ENCODE measurements at places on chromosomes 12 and 14.

DNA sequence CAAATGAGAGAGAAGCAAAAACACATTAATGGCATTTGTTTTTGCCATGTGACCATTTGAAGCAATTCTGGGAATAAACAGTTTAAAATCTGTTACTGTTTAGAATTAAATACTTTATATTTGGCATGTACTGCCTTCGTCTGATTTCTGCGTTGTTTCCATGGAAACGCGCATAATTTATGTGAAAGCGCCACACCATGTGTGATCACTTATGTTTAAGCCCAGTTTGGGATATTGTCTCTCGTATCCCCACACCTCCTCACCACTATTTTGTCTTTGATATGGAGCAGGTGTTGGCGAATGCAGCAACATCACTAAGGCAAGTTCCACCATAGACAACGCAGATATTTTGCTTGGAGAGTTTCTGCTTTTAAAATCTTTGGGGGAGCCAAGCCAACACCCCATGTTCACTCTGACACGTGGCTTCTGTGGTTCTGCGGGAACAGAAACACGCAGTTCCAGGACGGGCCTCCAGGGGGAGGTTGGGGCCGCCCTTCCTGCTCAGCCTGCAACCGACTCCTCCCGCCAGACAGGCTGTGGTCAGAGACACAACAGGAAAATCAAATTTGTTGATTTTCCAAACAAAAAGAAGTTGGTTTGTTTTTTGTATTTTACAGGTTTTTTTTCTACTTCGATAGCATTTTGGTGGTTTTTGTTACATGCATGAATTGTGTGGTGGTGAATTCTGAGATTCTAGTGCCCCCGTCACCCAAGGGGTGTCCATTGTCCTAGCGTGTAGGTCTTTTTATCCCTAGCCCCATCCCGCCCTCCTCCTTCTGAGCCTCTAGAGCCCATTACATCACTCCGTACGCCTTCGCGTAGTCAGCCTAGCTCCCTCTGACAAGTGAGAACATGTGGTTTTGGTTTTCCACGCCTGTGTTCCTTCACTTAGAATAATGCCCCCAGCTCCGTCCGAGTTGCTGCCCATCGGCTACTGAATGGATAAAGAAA is 101.9 kb upstream of the SFSWAP start:
- no peak for DNase-seq

GRCh38 chr14:99579903-99580571 is 24.0 kb downstream of the CCDC85C start:
- DNase-seq: no peak

GRCh38 chr12:69534389-69534822 is 50.9 kb upstream of the CCT2 start:
- DNase-seq: peak; percentile 0

GRCh38 chr12:53096089-53096741 is 1.3 kb upstream of the IGFBP6 start:
- no peak for DNase-seq

DNA sequence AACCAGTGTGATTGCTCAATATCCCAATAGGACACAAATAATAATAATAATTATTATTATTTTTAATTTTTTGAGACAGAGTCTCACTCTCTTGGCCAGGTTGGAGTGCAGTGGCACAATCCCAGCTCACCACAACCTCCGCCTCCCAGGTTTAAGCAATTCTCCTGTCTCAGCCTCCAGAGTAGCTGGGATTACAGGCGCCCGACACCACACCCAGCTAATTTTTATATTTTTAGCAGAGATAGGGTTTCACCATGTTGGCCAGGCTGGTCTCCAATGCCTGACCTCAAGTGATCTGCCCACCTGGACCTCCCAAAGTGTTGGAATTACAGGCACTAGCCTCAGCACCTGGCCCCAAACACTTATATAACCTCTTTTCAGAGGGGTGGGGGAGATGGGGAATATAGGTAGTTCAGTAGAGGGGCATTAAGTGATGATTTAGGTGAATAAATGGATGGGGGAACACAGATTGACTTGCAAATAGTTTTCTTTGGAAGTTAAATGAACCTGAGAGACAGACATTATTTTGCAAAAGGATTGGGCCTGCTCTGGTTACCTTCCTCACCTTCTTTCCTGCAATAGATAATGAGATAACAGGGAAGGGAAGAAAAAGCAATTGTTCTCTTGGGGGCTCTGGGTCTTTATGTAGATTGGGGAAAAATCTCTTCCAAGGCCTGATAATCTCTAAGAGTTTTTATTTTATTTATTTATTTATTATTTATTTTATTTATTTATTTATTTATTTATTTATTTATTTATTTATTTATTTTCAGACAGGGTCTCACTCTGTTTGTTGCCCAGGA is 57.7 kb downstream of the RESF1 start:
- no peak for DNase-seq

GRCh38 chr12:55721601-55722213 is 1.5 kb downstream of the RDH5 start:
- DNase-seq: no peak

DNA sequence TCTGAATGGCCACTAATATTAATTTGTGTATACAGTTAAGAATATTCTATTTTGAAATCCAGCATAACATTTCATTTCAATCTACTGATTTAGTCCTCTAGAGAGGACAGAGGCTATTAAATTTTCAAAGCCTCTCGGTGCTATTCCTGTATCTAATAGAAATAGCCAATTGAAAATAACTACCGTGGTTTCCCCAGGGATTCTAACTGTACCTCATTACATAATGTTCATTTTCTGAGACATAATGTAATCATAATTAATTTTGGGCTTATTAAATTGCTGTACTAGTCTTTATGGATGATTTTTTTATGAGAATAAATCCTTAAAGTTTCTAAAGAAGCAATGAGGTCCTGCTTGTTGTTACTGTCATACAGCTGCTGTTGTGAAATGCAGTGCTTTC is 38.6 kb upstream of the ACSS3 start:
- DNase-seq: no peak

DNA sequence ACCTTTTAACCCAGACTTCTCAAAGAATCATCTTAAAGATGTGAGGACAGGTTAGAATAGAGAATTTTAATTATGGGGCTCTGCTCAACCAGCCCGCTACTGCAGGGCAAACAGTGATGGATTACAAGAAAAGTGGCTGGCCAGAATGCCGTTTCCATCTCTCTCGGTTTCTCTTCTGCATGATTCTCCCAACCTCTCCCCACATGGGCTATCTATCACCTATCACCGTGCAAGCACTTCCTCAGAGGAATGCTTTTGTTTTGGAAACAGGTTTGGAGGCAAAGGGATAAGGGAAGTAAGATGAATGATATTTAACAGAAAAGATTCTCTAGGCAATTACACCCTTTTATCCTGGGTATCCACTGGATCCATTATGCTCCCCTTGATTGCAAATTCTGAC is 37.4 kb upstream of the PHC1 start:
- no peak for DNase-seq

DNA sequence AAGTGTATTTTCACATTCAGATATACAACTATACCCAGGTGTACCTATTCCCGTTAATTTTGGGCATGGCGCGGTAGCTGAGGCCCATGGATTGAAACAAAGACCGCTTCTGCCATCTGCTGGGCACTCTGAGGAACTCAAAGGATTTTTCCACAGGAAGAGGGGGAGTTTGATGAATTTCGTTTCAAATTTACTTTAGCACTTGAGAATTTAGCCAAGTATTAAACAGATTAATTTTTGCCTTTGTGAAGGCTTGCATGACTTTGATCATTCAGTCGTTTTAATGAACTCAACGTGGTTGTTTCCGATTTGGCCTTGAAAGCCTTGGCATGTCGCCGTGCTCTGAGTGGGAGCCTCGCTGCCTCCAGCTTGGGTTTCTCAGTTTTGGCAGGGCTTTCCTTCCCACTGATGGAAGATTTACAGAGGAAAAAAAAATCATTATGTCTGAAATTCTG is 153.2 kb upstream of the DDHD1 start:
- DNase-seq: no peak

DNA sequence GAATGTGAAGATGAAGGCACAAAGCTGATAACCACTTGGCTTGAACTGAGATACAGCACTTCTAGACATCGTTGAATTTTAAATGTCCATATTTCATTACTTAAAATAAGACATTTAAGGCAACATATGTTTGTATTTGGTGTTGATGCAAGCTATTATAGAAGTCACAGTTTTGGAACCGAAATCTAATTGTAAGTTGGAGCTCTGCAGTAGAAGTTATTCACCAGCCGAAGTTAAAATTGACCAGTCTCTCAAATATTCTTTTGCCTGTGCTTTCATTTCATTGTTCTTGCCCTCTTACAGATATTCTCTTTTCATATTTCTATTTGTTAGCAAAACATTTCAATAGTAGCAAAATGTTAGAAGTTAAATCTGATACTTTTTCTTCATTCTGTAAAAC is 332.7 kb downstream of the PDZRN4 start:
- no peak for DNase-seq

- no peak for DNase-seq
These were observed 707.5 kb upstream of the TMEM132C start for GRCh38 chr12:127559349-127560040.

- no peak for DNase-seq
These were observed 68.6 kb downstream of the ACTN1 start for GRCh38 chr14:68910540-68910939.

- no peak for DNase-seq
These were observed 266.7 kb downstream of the ALG10 start for GRCh38 chr12:34288963-34289345.

DNA sequence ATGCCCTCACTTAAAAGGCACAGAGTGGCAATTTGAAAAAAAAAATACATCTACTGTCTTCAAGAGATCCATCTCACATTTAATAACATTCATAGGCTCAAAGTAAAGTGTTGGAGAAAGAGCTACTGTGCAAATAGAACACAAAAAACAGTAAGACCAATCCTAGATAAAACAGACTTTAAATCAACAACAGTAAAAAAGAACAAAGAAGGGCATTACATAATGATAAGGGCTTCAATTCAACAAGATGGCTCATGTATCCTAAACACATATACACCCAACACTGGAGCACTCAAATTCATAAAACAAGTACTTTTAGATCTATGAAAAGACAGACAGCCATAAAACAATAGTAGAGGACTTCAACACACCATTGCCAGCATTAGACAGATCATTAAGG is 93.6 kb upstream of the PCED1B start:
- no peak for DNase-seq

GRCh38 chr14:70315942-70316341 is 43.5 kb downstream of the COX16 start:
- DNase-seq: no peak

DNA sequence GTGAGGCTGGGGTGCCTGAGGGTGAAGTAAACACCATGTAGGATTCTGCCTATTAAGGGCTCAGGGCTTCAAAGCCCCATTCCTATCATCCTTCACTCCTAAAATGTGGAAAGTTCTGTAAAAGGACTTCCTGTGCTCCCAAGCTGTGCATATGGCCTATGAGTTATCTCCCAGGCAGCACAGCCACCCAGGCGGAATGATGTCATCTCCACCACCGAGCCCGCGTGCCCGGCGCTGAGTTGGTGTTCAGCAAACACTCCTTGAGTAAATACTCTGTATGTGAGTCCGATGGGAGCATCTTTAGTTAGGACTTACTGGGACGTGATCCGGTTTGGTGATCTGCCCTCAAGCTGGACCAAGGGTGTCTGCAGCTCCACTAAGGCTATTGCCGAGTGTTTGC is 437.3 kb downstream of the MED13L start:
- no peak for DNase-seq

DNA sequence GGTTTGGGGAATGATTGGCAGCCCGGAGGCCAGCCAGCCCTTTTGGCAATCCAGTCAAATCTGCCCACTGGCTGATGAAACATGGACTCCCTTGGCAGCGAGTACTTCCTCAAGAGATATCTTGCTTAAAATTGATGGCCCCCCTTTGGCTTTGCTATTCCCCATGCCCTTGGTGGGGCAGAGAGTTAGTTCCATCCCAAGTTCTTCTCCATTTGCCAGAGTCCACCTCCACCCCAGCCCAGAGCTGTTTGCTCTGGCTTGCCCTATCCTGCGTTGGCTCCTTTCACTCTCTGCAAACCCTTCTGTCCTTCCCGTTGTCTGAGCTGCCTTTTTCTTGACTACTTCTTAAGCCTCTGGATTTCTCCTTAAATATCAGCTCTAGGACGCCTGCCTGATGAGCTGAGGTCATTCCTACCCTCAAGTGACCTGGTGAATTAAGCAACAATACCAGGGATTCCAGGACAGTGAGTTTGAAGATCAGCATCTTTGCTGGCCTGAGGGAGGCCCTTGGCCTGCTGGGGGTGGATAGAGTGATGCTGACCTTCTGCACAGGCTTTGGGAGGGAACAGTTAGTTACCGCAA is 212.0 kb downstream of the CACNA1C start:
- DNase-seq: no peak

GRCh38 chr14:67926821-67927220 is 107.2 kb downstream of the RAD51B start:
- no peak for DNase-seq

GRCh38 chr12:116616536-116617248 is 57.5 kb downstream of the MAP1LC3B2 start:
- DNase-seq: no peak

- DNase-seq: no peak
These were observed 42.0 kb downstream of the GPATCH2L start for GRCh38 chr14:76193696-76194095.

DNA sequence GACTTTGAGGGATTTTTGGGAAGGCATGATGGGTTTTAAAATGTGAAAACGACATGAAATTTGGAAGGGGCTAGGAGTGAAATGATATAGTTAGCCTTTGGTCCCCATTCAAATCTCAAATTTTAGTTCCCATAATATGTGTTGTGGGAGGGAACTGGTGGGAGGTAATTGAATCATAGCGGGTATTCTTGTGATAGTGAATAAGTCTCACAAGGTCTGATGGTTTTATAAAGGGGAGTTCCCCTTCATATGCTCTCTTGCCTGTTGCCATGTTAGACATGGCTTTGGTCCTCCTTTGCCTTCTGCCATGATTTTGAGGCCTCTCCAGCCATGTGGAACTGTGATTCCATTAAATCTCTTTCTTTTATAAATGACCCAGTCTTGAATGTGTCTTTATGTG is 72.8 kb downstream of the SLC16A7 start:
- DNase-seq: no peak

DNA sequence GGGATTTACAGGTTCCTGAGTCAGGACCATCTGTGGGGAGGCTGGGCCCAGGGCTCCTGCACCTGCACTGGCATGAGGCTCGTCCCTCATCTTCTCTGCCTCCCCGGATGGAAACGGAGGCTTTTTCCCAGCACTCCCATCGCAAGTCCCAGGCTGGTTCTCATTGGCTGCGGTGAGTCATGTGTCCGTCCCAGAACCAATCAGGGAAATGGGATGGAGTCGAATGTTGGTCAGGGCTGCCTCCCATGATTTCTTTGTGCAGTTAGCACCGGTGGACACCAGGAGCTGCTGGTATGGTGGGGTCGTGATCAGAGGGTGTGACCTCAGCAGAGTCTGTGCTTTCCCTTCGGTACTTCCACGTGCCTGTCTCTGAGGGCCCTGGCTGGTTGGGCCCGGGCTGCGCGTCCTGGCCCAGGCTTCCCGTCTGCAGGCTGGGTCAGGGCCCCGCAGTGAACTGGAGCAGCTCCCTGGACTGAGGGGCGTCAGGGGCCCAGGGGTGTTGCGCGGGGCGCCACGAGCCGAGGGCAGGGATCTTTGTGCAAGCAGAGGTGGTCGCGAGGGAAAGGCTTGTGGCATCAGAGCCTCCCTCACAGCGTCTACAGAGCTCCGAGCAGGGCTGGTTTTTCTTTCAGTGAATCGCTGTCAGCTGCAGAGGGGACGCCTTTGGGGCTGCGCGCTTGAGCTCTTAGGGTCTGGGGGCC is 168.1 kb downstream of the ADGRD1 start:
- no peak for DNase-seq

GRCh38 chr14:93115069-93115820 is 480 bp downstream of the ITPK1 start:
- peak; percentile 70 for DNase-seq

- peak; percentile 91 for DNase-seq
These were observed at the start of gene ZNF839 for GRCh38 chr14:102319351-102320032. Gene ZNF839, plus strand, starts transcription at chr14:102319746. Its CDS starts 20 bp downstream, at chr14:102319766.

GRCh38 chr14:84750284-84750683 is 779.7 kb upstream of the FLRT2 start:
- DNase-seq: no peak
